CD8-positive, alpha-beta T cell (primary cell): ENCODE measurements at places on chromosomes 13 and 19.

GRCh38 chr19:50500753-50501151, 10.2 kb downstream of the JOSD2 start:
- no peak for DNase-seq

- DNase-seq, result no peak
Observed at GRCh38 chr13:29379865-29380264, 215.6 kb downstream of the SLC7A1 start.

DNA sequence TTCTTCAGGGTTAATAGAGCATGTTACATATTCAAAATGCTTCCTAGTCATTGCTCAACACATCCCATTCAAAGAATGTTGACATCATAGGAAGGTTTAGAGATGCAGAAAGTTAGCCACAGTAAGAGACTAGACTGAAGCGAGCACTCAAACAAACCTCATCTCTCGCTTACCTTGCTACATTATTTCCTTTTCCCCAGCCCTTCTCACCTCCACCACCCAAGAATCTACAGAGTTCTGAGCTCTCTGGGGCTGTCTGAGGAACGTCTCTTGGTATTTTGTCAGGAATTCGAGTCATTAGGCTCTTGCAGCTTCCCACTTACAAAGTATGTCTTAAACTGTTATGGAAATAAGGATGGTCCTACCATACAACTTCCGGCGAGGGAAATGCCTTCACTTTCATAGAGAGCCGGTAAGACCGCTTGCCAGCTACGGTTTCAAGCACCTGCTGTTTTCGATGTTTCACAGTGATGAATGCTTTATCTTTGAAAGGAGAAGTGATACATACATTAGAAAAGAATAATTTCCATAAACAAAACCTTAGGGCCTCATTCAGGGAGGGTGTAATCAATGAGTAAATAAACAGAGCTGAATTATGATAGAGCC, 65.1 kb downstream of the FLT1 start:
- no peak for DNase-seq

DNA sequence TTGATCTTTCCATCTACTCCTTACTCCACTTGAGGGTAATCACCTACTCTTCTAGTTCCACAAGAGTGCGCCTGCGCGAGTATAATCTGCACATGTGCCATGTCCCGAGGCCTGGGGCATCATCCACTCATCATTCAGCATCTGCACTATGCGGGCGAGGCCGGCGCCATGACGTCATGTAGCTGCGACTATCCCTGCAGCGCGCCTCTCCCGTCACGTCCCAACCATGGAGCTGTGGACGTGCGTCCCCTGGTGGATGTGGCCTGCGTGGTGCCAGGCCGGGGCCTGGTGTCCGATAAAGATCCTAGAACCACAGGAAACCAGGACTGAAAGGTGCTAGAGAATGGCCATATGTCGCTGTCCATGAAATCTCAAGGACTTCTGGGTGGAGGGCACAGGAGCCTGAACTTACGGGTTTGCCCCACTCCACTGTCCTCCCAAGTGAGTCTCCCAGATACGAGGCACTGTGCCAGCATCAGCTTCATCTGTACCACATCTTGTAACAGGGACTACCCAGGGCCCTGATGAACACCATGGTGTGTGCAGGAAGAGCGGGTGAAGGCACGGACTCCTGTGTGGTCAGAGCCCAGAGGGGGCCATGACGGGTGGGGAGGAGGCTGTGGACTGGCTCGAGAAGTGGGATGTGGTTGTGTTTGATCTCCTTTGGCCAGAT, 2.7 kb upstream of the KLK2 start:
- no peak for DNase-seq

DNA sequence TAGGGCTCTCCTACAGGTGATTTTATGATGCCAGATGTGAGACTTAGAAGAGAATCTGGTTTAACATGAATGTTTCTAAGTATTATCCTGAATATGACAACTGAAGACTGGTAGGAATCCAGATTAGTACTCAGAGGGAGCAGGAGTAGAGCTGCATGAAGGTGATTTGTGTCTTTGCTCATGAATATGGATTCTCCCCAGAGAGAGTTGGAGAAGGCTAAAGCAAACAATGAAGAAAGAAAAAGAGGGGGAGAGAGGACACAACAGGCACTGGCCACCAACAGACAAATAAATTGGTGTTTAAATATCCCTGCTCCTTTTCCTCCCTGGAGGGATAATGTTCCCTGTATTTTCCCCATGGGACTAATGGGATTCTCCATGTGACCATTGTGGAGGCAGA, 427.0 kb upstream of the KLF12 start:
- no peak for DNase-seq

- DNase-seq, result no peak
Observed at GRCh38 chr13:97228850-97229521, 6.9 kb downstream of the MBNL2 start.

DNA sequence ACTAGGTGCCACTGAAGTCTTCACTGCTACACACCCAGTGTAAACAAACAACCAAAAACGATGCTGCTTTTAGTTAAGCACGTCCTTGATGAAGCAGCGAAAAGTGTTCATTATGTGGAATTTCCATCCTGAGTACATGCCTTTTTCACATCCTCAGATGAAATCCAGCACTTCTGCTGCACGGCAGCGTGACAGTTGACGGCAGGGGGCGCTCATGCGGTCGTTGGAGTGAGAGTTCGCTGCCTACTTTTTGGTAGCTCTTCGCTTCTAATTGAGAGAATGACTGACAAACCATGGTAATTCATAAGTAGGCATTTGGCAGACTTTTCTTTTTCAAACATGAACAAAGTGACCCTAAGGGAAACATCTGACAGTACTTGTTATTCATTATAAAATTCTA, 1124.9 kb downstream of the EFNB2 start:
- peak; percentile 9 for DNase-seq
